ENCODE measurements at places on chromosomes 12 and 14. TPM values are rescaled to one million over a fixed set of nuclear protein-coding genes. Genes with fewer than 3 reads are reported as not detected.

PTPRO gene
- 1.5 TPM for polyA plus RNA-seq

GOLT1B gene
- polyA plus RNA-seq: 30.6 TPM

INHBC gene
- 0.12 TPM for polyA plus RNA-seq

GLRX5 gene
- 53.9 TPM for polyA plus RNA-seq

ZDHHC22 gene
- polyA plus RNA-seq: not detected

SMOC1 gene
- polyA plus RNA-seq: 1.9 TPM

DNA sequence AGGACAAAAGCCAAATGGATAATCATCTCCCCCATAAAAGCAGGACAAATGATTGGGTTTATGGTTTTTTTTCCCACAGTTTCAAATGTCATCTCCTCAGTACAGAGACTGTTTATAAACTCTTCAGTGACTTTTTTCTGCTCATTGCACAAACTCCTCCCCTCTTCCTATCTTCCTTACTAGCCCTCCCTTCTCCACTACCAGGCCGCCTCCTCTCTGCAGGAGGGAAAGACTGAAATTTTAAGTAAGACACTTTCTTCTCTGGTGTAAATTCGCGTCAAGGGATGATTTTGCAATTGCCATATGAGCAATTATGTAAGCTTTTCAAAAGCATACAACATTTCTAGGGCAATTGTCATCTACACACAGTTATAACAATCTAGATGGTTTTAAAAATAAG lies 37.0 kb downstream of the BTG1 start:
- no peak for DNase-seq

DNA sequence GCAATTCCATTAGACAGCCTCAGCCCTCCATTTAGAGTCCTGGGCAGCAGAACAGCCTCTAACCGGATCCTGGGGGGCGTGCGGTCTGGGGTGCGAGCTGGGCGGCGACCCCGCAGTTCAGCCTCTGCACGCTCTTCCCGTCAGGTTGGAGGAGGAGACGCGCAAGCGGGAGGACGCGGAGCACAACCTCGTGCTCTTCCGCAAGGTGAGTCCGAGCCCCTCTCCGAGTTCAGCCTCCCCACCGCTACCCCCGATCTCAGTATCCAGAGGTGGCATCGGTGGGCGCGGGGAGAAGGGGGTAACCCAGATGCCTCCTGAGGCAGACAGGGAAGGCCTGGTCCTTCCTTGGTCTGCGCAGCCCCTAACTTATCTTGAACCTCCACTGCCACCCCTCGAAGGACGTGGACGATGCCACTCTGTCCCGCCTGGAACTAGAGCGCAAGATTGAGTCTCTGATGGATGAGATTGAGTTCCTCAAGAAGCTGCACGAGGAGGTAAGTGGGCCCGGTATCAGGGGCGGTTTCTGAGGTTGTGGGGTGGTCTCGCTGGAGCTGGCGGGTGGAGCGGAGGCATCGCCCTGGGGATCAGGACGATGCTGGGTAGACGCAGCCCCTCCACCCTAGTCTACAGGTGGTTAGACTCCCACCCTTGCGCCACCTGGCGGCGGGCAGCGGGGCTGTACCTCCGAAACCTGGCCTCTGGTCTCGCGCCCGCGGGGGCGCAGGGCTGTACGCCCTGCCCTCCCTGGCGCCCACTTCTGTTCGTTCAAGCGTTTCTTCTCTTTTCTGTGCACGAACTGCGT lies 1.3 kb downstream of the PRPH start:
- no peak for DNase-seq

DNA sequence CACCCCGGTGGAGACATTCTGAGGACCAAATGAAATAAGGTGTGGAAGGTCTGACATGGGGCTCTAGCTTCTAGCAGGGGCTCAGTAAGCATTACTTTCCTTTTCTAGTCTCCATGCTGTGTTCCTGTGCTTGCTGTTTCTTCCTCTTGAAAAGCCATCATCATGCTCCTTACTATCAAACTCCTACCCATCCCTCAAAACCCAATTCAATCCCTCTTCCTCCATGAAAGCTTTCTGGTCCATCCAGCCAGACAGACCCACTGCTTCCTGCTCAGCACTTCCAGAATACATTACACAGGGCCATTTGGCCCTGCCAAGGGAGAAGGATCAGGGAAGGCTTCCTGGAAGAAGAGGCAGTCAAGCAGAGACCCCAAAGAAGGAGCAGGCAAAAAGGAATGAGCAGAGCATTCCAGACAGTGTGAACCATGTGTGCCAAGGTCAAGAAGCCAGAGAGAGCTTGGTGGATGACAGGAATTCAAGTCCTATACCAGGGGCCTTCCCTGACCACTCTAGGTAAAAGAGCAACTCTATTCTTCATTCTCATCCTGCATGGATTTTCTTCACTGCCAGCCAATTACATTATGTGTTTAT lies 59.5 kb downstream of the NUAK1 start:
- DNase-seq: no peak

- peak; percentile 41 for DNase-seq
These were observed 103.4 kb downstream of the EFCAB11 start for GRCh38 chr14:89851106-89851505.

- no peak for DNase-seq
These were observed 98.6 kb upstream of the FKBP4 start for GRCh38 chr12:2696136-2696535.

GRCh38 chr12:60333461-60333860 lies 737.6 kb downstream of the SLC16A7 start:
- no peak for DNase-seq

Data from right lung (tissue), 10 donors.